ENCODE measurements at places on chromosomes 16 and 17. TPM values are rescaled to one million over a fixed set of nuclear protein-coding genes. Genes with fewer than 3 reads are reported as not detected.

DNA sequence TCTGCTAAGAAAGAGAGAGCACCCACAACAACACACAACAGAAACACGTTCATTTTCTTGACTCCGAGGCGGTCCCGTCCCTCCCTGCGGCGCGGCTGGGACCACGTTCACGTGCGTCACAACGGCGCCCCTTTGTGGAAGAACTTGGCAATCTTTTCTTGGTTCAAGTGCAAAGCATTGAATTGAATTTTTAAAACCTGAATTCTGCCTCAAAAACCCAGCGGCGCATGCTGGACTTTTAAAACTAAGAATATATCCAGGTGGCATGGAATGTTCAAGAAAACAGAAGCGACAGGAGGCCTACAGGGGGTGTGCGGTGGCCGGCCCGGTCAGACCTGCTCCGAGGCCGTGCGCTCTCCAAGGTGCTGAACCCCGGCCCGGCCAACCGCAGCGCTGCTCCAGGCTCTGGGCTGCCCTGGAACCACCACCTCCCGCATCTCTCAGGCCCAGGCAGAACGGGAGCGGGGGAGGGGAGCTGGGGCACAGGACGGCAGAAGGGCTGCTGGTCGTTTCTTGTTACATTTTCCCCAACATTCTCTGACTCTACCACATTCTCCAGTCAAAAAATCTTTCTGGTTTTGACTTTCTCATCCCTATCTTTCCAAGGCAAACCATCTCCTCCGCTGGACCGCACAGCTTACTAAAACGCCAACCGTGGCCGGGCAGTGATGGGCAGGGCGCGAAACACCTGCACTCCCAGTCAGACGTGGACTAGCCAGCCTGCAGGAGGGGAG, 3.4 kb upstream of the HEXD start:
- peak; percentile 66 for DNase-seq

DNA sequence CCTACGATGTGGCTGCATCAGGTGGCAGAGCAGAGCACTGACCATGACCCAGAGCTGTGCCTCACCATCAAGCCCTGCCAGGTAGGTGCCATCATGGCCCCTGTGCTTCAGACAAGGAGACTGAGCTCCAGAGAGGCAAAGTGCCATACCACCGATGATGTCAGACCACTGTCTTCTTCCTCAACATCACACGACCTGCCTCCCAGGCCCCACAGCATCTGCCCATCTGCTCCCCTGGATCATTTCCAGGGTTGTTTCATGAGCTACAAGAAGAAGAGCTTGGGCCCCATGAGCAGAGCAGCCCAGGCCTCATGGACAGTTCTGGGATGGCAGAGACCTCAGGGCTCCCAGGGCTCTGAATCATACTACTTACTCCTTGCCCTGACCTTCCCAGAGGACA, 9.9 kb downstream of the XYLT1 start:
- no peak for DNase-seq

- no peak for DNase-seq
Observed at GRCh38 chr17:59278406-59278805, 53.0 kb upstream of the YPEL2 start.

The DRC3 gene
- 6.0 TPM for total RNA-seq

The CD300LB gene
- total RNA-seq = not detected

The TNK1 gene
- 5.6 TPM for total RNA-seq
